ENCODE measurements at places on chromosomes 1 and 21.

DNA sequence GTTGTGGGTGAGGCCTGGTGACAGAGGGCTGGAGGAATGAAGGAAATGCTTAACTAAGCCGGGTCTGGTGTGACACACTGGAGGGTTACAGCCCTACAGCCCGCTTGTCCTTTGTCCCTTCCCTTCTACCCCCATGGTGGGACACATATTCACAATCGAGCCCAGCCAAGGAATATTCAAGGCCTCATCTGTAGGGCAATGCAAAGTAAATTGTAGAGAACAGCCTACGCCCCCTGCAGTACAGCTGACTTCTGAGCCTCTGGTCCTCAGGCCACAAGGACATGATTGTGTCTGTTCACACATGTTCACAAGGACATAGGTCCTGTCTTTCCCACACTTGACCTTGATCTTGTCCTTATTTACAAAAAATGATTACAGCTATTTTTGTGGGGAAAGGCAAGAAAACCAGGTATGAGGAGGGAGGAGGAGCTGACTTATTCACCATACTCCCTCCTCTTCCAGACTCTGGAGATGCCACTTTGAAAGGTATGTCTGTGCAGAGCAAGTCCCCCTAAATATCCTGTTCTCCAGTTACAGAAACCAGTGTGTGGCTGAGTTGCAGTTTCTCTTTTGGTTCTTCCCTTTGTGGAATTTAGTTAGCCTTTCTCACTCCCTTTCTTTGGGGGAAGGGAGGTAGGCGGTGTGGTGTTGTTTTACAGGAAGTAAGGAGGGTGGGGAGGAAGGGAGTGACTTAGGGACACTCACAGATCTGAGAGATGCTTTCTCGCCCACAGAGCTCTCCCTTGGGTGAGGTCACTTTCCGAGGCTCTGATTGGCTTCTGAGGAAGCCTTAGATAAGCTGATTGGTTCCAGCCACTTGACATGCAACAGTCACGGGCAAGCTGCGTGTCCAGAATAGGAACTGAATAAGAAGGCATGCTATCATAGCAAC lies 14.6 kb downstream of the POLR3GL start:
- DNase-seq = peak; percentile 82

GRCh38 chr1:205669341-205670149 lies 10.8 kb downstream of the SLC45A3 start:
- DNase-seq = peak; percentile 55

GRCh38 chr1:8025061-8025670 lies 943 bp downstream of the ERRFI1 start:
- no peak for DNase-seq

DNA sequence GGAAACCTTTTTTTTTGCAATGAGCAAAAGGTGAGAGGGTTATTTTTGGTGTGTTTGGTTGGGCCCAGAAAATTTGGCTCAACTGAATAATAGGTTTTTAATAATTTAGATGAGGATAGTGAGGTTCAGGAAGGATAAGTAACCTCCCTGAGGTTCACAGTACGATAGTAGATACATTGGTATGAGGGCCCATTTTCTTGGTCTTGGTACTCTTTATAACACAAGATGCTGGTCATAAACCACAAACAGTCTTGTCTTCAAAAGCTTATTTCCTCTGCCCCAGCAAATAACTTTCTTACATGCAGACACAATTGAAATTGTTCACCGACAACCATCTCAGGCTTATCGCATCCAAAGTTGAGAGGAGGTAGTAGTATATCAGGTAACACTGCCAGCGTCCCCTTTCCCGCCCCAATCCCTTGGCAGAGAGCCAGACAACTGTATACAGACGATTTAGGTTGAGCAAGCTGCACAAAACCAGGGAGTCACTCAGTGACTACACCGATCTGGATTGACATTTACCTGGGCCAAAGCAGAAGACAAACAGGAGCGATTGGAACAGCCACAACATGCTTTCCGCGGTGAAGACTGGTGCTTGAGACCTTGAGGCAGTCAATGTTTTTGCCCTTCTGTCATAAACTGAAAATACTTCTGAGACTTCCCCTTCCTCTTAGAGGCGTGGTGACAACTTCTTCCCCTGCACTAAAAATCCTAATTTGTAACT lies at the start of gene SLAMF6:
TSS of gene SLAMF6 (minus strand) at position 634 of the 724 bp plus-strand sequence. CDS start at position 571, 63 bp downstream.
- no peak for DNase-seq

DNA sequence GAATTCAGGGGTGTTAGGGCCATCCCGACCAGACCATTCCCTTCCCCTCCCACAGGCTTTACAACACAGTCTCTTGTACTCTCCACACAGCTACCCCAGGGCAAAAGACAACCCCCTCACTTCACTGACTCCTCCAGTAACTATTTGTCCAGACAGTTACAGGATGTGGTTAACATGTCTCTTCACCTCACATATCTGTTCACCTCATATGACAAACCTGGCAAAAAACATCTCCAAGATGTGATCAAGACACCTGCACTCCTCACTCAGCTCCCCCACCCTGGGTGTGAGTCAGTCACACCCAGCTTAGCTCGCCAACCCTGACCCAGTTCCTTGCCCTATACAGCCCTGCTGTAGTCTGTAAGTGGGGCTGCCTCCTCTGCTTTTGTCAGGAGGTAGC lies 490.5 kb upstream of the CHRM3 start:
- DNase-seq = no peak

DNA sequence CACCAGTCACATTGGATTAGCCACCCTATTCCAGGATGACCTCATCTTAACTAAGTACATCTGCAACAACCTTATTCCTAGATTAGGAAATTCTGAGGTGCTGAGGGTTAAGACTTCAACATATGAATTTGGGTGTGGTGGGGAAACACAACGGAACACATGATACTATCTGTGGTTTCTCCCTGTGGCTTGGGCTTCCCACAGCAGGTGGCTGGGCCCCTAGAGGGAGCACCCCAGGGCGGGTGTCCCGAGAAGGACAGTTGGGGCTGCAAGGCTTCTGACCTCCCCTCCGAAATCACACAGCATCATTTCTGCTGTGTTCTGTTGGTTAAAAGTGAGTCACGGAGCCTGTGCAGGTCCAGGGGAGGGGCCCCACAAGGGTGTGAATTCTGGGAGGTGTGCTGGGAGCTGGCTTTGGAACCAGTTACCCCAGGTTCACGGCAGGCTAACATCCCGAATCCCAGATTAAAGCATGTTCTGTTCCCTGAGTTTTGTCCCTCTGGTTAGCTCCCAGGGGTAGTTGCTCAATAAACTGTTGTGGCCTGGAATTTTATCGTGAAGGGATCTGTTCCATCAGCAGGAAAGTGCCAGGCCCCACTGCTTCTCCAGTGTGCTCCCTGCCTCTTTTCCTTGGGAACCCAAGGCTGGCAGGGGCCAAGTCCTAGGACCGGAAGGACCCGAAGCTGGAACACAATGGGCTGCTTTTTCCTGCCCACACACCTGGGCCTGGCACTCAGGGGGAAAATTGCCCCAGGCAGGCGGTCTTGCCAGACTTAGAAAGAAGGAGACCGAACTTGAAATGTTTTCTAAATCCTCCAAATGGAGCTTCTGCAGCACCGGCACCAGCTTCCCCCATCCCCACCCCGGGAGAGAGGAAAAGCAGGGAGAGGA lies 154.0 kb upstream of the WNT4 start:
- no peak for DNase-seq

DNA sequence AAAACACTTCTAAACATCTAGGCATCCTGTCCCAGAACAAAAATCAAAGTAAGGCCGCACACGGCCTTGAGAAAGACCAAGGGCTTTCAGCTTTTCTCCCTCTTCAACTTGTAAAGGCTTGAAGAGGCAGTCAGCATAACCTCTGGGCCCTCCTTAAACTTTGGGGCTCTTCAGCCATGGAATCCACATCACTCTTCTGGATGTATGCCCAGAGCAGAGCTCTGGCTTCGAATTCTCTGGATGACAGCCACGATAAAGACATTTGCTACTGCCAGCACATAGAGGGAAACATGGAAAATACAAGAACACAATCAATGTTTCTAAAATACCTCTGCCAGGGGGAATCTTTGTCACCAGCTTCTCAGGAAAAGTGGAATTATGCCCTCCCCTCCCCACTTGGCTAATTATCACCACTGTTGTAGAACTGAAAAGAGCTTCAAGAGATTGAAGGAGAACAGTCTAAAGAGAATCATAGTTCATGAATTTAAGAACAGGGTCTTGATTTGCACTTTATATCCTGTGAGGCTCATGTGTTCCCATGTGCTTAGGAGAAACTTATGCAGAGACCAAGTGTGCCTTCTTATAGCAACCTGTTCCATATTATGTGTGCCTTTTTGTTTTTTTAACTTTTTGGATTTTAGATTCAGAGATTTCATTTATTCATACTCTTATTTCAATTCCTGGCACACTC lies 39.0 kb upstream of the DPT start:
- no peak for DNase-seq

GRCh38 chr1:234545517-234546386 lies 64.2 kb downstream of the IRF2BP2 start:
- DNase-seq = no peak

DNA sequence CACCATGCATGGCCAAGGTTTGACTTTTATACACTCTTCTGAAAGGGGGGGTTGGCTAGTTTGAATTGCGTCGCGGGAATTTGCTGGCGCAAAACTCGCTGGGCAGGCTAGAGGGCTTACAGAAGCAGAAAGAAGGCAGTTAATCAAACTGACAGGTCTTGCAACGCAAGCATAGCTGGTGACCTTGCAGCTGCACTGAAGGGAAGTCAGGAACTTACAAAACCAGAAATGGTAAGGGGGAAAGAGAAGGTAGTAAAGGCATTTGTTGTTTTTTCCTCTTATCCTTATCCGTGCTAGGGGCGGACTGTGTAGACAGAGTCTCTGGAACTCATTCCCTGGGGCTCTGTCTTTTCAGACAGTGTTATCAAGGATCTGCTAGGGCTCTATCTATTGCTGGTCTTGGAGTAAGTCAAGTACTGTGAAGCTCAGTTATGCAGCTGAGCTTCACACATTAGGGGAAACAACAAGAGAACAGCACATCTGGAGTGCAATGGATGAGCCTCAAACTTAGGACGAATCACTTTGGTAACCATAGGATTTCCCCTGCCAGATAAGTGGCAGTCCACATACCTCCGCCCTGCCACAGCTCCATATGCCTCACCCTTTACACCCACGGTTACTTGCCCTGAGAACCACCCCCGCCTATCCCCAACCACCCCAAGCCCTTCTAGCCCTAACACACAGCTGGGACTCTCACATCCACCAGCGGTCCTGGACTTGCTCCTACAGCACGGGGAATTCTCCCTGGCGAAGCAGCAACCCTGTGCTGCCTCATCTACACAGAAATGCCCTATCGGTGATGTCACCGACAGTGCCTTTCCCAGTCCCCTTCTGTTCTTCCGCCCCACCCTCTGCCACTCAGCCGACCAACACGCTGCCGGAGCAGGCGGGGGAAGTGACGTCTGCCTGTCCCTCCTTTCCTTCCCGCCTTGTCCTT lies 251.4 kb downstream of the FAM72C start:
- DNase-seq = no peak

DNA sequence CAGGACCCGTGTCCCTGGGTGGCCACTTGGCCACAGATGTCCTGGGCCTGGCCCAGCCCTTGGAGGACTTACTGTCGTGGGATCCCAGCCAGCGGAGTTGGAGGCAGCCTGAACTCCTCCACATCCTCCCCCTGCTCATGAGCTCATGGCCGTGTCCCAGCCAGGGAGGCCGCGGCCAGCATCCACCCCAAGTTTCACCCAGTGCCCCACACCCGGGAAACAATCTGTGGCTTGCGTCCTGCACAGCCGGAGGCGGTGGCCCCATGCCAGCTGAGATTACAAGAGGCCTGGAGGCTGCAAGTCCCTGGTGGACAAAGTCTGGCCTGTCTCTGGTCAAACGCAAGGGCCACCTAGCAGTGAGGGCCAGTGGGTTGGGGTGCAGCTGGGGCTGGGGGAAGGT lies 27.5 kb upstream of the TMEM52 start:
- no peak for DNase-seq

DNA sequence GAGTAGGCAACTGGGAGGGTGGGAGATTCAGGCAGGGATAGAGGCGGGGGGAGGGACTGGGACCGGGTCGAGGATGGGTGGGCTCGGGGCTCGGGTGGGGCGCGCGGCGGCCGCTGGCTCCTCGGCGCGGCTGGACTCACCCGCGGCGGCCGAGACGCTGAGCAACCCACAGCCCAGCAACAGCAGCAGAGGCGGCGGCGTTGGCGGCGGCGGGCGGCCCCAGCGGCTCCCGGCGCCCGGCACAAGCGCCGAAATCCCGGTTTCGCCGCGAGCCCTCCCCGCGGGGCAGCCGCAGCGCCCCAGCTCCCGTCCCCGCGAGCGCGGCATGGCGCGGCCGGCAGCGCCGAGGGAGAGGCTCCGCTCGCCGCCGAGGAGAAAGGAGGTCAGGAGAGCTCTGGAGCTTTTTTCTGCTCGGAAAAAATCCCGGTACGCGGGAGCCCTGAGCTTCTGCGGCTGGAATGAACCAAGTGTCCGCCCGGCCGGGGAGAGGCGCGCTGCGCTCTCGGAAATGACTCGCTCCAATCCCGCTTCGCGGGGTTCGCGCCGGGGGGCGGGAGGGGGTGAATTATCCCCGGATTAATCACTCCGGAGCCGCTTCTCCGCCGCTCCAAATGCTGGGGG lies at the start of gene CSMD2:
TSS of gene CSMD2 (minus strand) at position 460 of the 621 bp plus-strand sequence. CDS start at position 327, 133 bp downstream.
- no peak for DNase-seq

DNA sequence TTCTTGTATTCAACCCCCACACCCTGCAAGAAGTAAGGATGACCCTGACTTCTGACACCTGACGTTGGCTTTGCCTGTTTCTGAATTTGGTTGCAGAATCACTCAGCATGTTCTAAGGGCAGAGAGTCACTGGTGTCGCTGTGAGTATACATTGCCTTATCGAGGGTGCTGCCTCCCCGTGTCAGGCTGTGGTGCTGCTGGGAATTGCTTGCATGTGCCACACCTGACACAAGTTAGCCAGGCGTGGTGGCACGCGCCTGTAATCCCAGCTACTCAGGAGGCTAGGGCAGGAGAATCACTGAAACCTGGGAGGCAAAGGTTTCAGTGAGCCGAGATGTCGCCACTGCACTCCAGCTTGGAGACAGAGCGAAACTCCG lies 45.9 kb downstream of the WDR4 start:
- DNase-seq = peak; percentile 73

DNA sequence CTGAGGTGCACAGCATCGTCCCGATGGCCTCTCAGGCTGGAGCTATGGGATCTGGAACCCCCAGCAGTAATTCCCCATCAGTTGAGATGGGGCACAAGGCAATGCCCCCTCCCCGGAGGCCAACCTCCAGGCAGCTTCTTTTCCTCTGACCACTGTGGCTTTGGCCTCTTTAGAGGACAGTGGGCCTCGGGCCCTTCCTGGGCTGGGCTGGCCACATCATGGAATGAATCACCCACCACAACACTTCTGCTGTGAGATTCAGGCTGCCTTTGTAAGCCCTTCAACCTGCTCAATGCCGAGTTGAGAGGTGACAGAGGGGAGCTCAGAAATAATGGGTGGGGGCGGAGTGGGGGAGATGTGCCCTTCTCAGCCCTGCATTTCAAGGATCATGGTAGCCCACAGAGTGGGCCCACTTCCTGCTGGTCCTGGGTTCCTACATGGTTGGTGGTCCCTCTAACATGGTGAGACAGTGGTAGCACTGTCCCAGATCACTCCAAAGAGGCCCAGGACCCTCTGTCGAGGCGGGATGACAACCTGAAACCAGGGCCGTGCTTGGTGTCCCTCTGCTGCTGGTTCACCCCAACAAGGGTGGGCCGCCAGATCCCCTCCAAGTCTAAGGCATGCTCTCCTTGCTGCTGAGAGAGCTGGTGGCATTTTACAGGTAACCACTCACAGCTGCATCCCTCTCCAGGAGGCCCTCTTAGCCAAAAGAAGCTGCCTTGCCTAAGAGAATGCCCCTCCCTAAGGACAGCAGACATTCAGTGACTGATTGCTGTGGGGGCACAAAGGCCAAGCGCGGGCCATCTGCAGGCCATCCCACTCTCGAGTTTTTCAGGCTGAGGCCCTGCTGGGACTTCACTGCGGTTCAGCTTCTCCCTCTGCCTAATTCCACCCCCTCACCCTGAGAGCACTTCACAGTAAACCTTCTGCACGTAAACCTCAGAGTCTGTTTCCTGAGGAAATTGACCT lies 29.7 kb upstream of the EVA1B start:
- no peak for DNase-seq

GRCh38 chr1:75134647-75135572 lies 722 bp downstream of the LHX8 start:
- DNase-seq = no peak

Measured in Peyer's patch (tissue), 4 donors.